AG20443 (cell line): ENCODE measurements at places on chromosomes 5 and 9.

DNA sequence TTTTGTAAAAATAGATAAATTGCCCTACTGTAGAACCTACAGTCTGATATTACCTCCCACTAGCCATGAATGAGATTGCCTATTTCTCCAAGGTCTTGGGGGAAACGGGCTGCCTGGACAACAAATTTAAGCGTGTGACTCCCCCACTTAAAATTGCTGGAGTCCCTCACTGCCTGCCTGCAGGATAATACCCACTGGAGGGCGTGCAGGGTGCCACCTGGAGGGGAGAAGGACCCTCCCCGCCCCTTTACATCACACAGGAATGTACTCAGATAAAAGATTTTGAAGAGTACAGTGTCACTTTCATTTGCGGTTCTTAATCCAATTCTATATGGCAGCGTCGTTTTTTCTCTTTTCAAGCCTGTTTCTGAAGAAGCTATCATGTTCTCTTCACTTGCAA, 6.2 kb upstream of the TRIM7 start:
- DNase-seq, result no peak

GRCh38 chr5:180120237-180121101, 48.9 kb upstream of the RNF130 start:
- DNase-seq, result no peak

- no peak for DNase-seq
These were observed 138.3 kb downstream of the HSD17B3 start for GRCh38 chr9:96163712-96164111.

GRCh38 chr9:122158202-122158601, 1.4 kb downstream of the NDUFA8 start:
- DNase-seq, result peak; percentile 49
